ENCODE measurements at places on chromosomes 5 and 9.
A peak's percentile ranks its signal among the peaks of the same experiment; 100 is the strongest.

DNA sequence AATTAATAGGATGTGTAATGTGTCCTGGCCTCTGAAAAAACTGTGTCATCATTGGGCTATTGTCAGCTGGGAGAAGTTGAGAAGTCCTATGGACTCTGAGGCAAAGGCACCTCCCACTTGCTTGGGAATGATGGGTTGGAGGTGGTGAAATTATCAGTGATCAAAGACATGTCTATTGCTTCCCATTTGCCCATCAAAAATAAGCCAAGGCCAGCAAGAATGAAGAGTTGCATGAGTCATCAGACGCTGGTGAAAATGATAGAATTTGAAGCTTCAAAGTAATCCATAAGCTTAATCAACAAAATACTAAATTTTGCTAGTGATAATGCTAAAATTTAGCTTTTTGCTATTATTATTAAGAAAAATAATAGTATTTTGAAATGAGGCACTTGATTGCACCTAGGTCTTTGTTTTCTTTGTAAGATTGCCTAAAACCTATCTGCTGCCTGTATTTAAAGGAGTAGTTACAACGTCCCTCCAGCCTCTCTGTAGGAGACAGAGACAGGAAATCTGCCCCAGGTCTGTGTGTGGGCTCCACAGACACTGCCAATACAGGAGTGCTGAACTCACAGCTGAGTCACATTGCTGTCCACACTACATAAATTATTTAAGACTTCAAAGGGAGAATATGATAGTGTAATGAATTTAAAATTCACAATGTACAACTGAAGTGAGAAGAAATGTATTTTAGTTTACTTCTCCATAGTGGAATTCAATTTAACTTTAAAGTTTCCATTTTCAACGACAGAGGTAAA lies 48.4 kb upstream of the APC start:
- DNase-seq = no peak

DNA sequence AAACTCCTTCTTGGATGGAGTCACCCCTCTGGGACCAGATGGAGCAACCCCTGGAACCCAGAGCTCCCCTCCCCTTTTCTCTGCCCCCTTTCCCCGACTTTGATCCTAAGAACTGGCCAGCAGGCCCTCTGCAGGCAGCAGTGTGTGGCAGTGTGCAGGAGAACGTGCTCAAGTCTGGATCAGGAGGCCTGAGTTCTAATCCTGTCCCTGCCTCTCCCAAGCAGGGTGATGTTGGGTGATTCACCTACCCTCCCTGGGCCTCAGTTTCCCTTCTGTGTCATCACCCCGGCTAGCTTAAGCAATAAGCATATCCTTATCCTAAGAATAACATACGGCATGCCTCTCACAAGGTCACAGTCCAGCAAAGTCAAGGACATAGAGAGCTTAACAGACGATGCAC lies 67.6 kb downstream of the C9orf50 start:
- DNase-seq = no peak

DNA sequence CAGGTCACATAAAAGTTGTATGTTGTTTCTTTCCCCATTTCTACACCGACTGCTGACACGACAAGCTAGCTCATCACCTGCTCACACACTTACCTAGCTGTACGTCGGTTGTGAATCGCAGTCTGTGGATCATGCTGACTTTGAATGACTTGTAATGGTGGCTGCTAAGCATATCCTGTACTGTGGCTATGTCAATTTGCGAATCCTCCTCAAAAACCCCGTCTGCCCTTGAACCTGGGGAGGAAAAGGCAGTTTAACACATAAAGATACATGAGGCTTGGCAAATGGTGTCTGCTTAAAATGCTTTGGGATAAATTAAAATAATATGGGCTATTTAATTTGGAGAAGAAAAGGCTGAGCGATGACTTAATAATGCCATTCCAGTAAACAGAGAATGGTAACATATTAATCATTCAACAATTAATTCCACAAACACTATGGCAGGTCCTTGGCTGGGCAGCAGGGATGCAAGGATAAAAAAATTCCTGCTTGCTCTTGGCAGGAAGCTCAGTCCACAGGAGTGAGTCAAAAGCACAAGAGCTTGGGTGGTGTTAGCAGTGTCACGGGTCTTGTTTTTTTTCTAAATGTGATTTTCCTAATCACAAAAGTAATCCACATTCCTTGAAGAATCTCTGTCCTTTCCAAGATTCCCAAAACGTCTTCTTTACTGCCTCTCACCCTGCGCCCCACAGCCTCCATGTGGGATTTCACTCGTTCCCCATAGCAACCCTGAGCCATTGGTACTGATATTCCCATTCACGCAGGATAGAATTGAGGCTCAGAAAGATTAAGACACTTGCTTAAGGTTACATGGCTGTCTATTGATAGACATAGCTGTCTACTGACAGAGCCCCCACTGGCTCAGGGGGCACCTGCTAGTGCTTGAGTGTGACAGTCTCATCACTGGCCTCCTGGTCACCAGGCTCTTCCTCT lies 222.4 kb downstream of the MAPKAP1 start:
- no peak for DNase-seq

DNA sequence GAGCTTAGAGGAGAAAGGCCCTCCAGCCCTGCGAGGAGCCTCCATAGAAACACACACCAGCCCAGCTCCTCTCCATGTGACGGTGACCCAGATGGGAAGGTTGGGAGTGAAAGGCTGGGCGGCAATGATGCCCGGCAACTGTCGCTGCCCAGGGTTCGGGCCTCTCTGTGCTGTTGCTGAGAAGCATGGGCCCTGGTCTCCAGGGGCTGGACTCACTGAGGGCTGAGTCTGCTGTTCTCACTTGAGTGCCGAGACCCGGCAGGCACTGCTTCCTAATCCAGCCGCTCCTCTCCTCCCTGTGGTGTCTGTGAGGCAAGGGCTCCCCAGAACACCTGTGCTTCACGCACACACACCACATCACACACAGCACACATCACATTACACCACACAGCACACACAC lies 493.6 kb downstream of the GADD45G start:
- no peak for DNase-seq

DNA sequence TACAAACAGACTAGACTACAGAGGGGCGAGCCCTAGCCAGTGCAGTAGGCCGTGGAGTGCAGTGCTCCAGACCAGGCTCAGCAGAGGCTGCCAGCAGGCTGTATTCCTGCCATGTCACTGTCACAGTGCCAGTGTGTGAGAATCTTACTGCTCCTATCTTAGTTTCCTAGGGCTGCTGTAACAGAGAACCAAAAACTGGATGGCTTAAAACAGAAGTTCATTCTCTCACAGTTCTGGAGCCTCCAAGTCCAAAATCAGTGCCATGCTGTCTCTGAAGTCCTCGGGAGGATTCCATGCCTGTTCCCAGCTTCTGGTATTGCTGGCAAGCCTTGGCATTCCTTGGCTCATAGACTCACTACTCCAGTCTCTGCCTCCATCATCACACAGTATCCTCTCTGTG lies 75.0 kb upstream of the SAP30L start:
- no peak for DNase-seq

DNA sequence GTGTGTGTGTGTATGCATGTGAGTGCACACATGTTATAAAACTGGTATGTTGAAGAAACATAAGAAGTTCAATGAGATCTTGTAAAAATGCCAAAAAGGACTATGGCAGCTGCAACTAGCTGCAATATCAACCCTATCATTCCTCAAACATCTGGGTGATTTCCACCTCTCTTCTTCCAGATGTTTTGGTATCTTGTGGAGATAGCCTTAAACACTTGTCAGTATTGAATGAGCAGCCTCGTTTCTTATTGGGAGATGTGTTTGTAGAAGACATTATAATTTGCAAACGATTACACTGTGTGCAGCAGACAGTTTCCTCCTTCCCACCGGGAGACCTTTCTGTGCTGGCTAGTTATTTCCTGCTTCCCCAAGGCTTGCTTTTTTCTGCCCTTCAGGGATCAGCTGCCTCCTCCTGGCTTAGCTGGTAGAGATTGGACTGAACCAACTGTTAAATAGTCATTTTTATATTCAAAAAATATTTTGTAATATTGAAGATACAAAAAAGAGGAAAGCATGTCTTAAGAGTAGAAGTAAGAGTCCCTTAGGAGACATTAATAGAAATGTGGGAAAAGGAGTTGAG lies 168.4 kb upstream of the MPDZ start:
- no peak for DNase-seq

DNA sequence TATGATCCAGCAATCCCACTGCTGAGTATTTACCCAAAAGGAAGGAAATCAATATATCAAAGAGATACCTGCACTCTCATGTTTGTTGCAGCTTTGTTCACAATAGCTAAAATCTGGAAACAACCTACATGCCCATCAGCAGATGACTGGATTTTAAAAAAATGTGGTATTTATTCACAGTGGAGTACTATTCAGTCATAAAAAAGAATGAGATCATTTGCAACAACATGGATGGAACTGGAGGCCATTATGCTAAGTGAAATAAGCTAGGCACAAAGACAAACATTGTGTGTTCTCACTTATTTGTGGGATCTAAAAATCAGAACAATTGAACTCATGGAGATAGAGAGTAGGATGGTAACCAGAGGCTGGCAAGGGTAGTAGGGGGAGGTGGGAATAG lies 33.1 kb downstream of the CYSTM1 start:
- DNase-seq = no peak

DNA sequence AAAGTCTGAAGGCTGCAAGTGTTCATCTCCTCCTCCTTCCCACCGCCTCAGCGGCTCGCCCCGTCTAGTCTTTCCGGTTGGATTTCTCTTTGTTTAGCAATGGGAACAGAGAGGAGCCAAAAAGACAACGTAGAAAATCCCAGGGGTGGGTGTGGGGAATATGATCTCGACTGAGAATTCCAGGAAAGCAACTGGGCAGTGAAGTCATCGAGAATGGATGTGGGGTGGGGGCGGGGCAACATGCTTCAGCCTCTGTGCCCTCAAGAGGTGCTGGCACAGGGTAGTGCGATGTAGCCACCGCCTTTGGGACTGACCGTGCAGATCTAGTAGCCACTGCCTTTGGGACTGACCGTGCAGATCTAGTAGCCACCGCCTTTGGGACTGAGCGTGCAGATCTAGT lies 12.9 kb downstream of the MSX2 start:
- no peak for DNase-seq

DNA sequence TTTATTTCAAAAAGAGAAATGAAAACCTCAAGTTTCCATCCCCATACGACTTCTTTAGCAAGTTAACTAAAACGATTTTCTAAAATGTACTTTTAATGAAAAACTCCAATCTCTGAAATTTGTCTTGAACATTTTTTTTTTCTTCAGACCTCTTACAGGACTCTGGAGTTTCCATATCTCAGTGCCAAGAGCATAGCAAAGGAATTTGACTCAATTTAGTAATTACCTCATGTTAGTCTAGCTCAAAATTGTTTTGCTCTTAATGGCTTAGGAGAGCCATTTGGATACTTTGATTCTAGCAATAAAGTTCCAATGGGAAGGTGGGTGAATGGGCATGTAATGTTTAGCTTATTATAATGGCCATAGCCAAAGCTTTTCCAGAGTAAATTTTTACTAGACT lies 26.0 kb upstream of the SPATA31D4 start:
- no peak for DNase-seq

GRCh38 chr9:70120834-70121510 lies 77.3 kb downstream of the MAMDC2 start:
- DNase-seq = no peak

DNA sequence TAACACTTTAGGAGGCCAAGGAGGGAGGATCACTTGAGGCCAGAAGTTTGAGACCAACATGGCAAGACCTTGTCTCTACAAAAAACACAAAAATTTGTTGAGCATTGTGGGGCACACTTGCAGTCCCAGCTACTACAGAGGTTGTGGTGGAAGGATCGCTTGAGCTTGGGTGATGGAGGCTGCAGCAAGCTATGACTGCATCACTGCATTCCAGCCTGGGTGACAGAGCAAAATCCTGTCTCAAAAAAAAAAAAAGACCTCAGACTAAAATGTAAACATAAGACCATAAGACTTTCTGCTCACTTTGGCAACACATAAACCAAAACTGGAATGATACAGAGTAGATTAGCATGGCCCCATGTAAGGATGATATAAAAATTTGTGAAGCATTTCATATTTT lies 24.6 kb upstream of the NANS start:
- DNase-seq = no peak

- DNase-seq = peak; percentile 64
Observed at GRCh38 chr9:122122903-122123632, 30.0 kb upstream of the TTLL11 start.

GRCh38 chr5:146098047-146098446 lies 7.3 kb downstream of the PLAC8L1 start:
- no peak for DNase-seq

- no peak for DNase-seq
Observed at GRCh38 chr5:89303033-89303480, 420.1 kb upstream of the MEF2C start.

DNA sequence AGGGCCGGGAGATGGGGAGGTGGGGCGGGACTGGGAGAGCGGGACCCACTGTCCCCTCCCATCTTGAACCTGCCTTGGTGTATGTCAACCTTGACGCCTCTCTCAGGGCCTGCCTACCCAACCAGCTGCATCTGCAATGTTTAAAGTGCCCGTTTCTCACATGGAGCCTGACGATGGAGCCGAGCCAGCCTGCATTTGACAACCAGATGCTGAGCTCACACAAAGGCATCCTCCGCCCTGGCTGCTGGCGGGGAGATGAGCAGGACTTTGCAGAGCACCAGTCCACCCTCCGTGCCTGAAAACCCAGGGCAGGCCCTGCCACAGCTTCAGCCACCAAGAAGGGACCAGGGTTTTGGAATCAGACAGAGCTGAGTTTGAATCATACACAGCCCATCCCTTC lies 141.1 kb upstream of the SMIM23 start:
- DNase-seq = no peak

DNA sequence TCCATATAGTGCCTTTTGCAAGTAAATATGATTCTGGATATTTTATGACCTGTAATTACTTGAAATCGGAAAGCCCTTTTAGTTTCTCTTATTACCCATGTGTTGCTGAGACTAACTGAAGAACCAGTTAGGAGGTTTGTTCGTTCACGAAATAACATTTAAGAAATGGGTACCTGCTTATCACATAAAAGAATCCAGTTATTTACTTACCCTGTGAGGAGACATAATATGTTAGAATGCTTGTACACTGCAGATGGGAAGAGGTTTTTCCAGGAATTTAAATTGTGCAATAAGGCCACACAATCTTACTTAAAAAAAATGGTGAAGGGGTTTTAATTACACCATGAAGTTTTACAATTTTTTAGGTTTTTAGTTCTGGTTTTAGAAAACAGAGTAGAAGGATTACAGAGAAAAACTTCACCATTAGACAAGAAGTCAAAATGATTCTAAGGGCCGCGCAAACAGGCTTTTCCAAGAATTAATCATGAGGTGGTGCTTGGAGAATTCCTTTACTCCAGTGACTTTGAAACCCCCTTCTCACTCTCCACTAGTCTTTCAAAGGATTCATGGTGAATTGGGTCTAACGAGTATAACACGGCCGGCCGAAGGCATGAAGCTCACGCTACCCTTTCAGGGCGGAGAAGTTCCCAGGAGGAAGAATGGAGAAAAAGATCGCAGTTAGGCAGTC lies 1.1 kb upstream of the PTGER4 start:
- no peak for DNase-seq

DNA sequence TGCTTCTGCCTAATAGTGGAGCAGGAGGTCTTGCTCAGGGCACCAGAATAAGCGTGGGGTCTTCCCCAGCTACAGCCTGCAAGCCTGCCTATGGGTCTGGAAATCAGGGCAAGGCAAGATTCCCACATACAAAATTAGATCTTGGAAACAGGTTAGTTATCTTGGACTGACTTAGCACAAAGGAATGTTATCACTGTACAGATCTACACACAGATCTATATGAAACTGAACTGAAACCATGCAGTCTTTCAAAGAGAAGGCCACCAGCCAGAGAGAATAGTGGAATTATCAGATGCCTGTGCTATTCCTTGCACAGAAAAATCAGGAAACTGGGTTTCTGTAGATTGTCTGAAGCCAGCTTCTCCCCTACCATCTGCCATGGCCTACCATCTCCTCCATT lies 585.7 kb downstream of the ACTL7B start:
- DNase-seq = no peak

GRCh38 chr5:31770998-31771397 lies 132.1 kb downstream of the PDZD2 start:
- DNase-seq = no peak
